Stimulated activated CD4-positive, alpha-beta T cell treated with anti-CD3 and anti-CD28 coated beads, Interleukin-15, amount 100 ng/mL, for 1 hour (primary cell): ENCODE measurements at places on chromosomes 3 and 15.

DNA sequence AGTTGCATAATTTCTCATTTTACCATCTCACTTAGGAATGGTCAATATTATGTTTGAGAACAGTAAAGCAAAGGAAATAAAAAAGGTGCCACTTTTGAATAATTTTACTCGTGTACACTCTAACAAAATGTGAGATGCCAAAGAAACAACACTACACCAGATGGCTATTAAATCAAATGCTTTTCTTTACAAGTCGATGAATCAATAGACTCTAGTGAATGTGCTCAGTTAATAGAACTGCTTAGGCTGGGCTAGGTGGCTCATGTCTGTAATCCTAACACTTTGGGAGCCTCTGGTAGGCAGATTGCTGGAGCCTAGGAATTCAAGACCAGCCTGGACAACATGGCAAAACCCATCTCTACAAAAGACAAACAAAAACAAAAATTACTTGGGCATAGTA, 87.9 kb downstream of the ZNF609 start:
- DNase-seq = no peak

DNA sequence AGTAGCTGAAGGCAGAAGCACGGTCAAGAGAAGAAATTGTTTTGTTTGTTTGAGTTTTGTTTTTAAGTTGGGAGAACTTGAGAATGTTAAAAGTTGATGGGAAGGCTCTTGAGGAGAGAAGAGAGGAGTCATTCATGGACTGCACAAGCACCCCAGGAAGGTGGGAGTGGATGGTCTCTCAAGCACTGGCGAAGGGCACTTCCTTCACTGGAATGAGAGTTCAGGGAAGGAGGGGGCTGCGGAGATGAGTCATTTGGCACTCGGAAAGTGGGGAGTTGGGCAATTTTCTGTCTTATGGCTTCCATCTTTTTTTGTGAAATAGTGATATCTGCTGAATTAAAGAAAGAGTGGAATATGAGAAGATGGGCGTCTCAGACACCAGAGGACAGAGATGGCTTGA, 66.0 kb downstream of the ATP13A4 start:
- no peak for DNase-seq

DNA sequence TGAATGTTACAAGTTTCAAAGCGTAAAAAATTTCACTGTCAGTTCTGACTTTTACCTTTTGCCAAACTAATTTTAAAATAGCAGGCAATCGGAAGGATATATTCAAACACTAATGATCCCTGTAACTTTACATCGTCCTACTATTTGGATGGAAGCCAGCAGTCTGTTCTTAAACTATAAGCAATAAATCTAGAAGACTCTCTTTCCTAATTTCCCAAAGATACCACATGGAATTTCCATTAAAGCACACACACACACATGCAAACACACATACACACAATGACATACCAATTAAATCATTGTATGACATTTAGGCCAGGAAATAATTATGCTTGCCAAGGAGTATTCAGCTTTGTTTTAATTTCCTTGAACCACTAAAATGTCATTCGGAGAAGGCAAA, 32.0 kb downstream of the IL17RD start:
- no peak for DNase-seq

DNA sequence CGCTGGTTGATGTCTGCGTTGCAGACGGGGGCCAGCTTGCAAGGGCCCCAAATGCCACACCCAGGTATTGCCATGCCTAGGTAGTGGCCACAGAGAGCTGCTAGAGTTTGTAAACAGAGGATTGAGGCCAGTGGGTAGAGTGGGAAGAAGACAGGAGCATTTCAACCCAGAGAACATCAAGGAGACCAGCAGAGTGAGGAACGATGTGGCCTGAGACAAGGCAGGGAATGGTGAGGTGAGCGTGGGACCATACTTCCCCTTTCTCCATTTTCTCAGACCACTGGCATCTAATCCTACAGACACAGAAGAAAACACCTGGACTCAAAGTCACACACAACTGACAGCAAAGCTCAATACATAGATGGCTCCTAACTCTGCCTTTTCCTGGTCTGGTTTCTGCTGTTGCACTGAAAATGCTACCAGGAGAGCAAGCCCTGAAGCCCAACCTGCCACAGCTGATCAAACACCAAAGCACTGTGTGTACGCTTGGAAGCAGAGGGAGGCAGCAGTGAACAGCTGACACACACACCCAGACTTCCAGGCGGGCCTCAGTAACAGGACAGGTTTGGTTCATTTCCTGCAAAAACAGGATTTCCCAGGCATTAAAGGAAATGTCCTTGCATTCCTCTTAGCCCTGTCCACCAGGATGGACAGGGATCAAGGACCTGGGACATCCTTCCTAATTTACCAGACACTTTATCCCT, 1.6 kb downstream of the FAM174B start:
- DNase-seq = no peak

- DNase-seq = no peak
Measured at GRCh38 chr3:190996181-190996775, 133.8 kb upstream of the GMNC start.

GRCh38 chr15:57640930-57641682, 49.4 kb downstream of the MYZAP start:
- no peak for DNase-seq

- no peak for DNase-seq
Measured at GRCh38 chr3:187261541-187261969, 30.0 kb downstream of the MASP1 start.

DNA sequence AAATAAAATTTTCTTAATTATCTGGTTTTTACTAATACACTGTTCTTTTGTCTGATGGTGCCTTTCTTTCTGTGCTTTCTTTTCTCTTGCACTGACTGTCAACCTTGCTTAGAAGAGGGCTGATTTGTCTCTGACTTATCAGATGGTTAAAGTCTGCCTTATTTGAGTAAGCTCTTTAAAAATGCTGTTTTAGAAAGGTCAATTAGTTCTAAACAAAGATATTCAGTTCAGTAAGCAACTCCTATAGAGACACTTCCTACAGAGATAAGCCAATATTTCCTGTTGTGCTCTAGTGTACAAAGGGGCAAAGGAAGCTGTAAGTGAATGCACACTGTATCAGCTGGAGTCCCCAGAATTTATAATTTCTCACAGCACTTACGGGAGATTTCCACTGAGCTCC, 153.4 kb upstream of the TSPAN3 start:
- DNase-seq = no peak

DNA sequence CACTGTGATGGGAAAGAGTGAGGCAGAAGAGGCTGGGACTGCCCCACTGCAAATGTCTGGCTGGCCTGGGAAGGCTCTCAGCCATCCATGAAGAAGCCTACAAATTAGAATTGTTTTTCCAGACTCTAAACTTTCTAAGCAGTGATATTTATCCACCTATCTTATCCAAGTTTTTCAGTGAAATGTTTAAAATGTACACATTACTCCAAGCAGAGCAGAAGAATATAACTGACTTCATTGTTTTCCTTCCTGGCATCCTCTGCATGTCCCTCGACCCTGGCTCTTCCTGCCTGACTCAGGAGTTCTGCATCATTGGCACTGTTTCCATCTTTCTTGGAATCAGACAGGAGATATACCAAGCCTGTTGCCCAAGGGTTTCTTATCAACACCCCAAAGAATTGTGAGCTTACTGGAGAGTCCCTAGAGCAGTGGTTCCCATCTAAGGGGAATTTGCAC, 401.5 kb upstream of the PROK2 start:
- DNase-seq = no peak

GRCh38 chr3:123658118-123658851, 73.4 kb upstream of the HACD2 start:
- DNase-seq = no peak

DNA sequence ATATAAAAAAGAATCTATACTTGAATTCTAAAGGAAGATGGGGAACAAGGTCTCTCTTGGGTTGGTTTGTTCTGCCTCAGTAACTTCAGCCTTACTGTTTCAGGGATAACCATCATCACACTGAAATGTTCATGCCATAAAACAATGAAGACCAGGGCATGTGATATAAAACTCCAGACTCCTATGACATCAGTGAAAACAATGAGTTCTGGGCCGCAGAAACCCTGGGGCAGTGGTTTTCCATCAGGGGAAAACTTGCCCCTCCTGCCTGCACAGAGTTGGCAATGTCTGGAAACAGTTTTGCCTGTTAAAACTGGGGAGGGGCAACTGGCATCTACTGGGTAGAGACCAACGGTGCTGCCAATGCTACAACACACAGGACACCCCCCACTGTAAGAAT, 46.8 kb downstream of the CA12 start:
- DNase-seq = no peak

- no peak for DNase-seq
Measured at GRCh38 chr15:27842526-27842925, 256.6 kb downstream of the OCA2 start.

- no peak for DNase-seq
Measured at GRCh38 chr3:146540236-146540635, 4.2 kb downstream of the PLSCR1 start.

DNA sequence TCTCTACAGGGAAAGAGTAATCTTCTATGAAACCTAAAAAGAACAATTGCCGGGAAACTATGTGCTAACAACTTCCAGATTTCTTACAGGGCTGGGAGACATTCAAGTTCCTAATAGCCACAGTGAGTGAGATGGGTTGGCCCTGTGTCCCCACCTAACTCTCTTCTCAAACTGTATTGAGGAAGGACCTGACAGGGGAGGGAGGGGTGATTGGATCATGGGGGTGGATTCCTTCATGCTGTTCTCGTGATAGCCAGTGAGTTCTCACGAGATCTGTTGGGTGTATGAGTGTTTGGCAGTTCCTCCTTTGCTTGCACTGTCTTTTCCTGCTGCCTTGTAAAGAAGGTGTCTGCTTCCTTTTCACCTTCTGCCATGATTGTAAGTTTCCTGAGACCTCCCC, 958.7 kb downstream of the AGBL1 start:
- DNase-seq = no peak

DNA sequence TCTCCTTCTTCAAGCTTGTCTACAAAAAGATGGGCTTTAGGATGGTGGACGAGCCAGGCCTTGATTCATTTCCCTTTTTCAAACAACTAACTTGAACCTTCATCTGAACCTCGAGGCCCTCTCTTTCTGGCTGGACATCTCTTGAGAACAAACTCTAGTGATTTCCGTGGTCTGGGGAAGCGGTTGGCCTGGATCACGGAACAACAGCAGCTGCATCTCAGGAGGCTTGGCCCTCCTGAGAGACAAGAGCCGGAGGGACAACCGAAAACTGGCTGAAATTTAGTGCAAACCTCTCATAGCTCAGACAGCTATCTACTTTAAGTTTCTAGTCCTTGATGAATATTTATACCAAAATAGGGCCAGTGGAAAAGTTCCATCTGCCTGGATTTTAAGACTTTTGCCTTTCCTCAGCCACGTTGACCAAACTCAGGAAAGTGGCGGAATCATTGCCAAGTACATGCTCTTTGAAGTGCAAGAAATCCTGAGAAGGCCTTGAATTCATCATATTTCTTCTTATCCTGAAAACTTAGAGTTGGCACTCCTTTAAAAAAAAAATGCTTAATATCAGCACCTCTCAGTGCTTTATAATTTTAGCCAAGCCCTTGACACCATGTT, 14.5 kb downstream of the LMCD1 start:
- no peak for DNase-seq

DNA sequence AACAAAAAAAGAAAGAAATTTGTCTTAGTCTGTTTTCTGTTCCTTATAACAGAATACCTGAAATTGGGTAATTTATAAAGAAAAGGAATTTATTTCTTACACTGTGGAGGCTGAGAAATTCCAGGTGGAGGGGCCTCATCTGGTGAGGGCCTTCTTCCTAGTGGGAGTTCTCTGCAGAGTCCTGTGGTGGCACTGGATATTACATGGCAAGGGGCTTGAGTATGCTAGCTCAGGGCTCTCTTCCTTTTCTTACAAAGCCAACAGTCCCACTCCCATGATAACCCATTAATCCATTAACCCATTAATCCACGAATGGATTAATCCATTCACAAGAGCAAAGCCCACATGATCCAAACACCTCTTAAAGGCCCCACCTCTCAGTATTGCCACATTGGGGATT, 2.9 kb upstream of the SATB1 start:
- no peak for DNase-seq

GRCh38 chr15:71678191-71678590, 132.2 kb upstream of the NR2E3 start:
- no peak for DNase-seq

GRCh38 chr15:57395292-57395691, 19.0 kb downstream of the CGNL1 start:
- no peak for DNase-seq

GRCh38 chr3:23004971-23005370, 198.2 kb upstream of the UBE2E2 start:
- DNase-seq = no peak

DNA sequence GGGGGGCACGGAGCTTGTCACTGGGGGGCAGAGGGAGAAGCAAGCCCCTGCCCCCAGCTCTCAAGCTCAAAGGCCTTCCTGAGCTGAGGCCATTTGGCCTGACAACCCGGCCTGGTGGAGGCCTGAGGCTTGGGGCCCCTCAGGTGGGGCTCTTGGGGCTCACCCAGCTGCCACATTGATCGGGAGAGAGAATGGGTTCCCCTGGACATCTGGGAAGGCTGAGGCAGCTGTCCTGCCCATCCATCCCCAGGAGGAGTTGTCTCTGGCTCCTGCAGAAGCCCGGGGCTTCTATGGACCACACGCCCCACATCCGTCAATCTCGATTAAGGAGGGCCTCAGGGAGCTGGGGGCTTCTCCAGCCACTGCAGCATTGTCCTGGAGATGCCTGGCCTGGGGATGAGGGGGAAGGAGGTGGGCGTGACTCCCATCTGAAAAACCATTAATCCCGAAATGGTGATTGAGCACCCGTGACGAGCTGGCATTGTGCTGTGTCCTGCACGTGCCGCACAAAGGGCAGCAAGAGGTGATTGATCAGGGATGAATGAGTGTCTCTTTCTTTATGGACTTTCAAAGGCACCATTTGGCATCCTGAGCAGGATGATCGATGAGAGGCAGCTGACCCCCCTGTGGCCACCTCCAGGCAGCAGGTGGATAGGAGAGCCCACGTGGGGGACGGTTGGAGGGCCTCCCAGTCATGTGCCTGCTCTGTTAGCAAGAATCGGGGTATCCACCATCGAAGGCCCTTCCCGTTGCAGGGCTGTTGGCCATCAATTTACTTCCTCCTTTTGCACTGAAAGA, 17.2 kb upstream of the CRABP1 start:
- DNase-seq = no peak

DNA sequence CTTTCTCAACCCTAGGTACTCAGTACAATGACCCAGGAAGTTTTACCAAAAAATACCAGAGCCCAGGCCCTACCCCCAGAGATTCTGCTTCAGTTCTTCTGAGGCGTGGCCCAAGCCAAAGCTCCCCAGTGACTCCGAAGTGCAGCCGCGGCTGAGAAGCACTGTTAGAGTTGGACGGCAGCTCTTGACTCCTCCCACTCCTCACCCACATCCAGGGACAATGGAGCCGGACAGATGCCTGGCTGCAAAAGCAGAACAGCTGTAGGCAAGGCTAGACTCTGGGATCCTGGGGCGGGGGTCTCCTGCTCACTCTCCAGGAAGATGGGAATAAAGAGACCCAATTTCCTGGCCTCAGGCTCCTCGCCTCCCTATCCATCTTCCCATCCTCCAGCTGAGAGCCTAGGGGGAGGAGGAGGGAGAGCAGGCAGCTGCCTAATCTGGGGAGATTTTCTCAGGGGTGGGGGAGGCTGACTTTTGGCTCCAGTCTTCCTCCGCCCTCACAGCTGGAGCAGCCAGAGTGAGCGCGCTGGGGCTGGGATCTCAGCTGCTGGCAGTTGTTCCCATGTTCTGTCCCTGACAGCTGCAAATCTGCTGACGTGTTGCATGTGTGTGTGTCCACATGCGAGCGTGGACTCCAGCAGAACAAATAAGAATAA, 223.8 kb downstream of the OPA1 start:
- DNase-seq = no peak

- no peak for DNase-seq
Measured at GRCh38 chr3:97421565-97421964, 343.0 kb upstream of the ARL6 start.

- no peak for DNase-seq
Measured at GRCh38 chr3:124747111-124747981, 17.1 kb downstream of the UMPS start.
